ENCODE measurements at places on chromosomes 6 and 20.
A peak's percentile ranks its signal among the peaks of the same experiment; 100 is the strongest.

DNA sequence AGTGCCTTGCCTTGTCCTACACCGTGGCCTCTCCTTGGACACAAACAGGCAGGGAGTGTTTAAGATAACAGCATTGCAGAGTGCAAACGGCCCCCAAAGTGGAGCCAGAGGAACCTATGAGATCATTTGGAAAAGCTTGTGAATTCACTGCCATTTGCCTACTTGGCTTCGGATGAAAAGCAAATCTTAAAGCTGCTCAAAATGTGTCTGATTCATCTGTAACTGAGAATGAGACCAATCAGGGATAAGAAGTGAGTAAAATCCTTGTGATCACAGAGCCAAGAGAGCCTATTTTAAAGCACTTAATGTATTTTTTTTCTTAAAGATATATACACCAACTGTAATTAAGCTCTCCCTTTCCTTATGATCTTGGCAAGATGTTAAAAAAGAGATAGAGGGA lies 65.7 kb upstream of the BACH2 start:
- DNase-seq: no peak

GRCh38 chr6:122789182-122790027 lies at the start of gene SMPDL3A:
TSS of gene SMPDL3A (plus strand) at chr6:122789258. CDS start at chr6:122789347, 89 bp downstream.
- DNase-seq: peak; percentile 4

GRCh38 chr20:23536328-23536974 lies 31.8 kb downstream of the CST9L start:
- DNase-seq: no peak

GRCh38 chr6:44542401-44543116 lies 155.1 kb downstream of the CDC5L start:
- DNase-seq: no peak

GRCh38 chr20:31869942-31870725 lies at the start of the genes DUSP15 and TTLL9:
TSS of gene DUSP15 (minus strand) at chr20:31870527. CDS start at chr20:31870337, 190 bp downstream.
TSS of gene TTLL9 (plus strand) at chr20:31870634. CDS start at chr20:31871127, 493 bp downstream.
- no peak for DNase-seq

DNA sequence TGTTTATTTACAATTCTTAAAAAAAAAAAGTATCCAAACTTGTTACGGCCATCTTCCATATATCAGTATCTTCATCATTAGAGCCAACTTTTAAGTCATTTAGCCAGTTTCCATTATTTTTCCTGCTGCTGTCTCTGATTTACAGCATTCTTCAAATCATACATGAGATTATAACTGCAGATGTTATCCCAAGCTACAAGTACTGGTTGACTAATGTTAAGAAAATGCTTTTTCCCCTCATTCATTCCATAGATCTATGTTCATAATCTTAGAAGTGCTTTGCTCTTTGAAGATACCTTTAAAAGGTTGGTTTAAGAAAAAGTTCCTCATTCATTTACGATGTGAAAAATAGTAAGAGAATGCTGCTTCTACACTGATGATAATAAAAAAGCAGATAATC lies 158.7 kb downstream of the RNGTT start:
- DNase-seq: no peak

DNA sequence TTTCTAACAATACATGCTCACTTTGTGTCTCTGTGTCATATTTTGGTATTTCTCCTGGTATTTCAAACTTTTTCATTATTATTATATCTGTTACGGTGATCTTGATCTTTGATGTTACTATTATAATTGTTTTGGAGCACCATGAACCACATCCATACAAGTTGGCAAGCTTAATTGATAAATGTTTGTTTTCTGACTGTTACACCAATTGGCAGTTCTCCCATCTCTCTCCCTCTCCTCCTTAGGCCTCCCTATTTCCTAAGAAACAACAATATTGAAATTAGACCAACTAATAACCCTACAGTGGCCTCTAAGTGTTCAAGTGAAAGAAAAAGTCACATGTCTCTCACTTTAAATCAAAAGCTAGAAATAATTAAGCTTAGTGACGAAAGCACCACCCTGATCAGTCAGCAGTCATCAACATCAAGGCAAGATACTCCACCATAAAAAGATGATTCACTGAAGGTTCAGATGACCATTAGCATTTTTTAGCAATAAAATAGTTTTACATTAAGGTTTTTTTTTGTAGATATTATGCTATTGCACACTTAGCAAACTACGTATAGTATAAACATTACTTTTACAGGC lies 61.5 kb downstream of the IBTK start:
- DNase-seq: no peak

GRCh38 chr6:119511024-119511423 lies 161.5 kb upstream of the MAN1A1 start:
- no peak for DNase-seq

DNA sequence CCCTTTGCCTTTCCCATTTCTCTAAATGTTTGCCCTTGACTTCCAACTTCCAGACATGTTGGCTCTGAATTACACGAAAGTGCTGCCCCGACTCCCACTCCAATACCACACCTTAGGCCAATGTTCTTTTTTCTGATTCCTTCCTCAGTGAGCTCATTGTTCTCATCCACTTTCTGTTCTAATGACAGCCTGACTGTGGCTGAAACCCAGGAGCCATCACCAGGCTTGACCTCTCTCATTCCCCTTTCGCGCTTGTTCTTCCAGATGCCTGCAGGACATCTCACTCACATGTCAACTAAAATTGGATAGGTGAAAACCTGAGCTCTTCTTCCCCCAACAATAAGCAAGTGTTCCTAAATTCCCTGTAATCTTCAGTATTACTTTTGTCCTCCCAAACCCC lies 40.4 kb downstream of the PTPRK start:
- DNase-seq: no peak

- no peak for DNase-seq
These were observed 487 bp upstream of the BMP6 start for GRCh38 chr6:7725412-7725811.

DNA sequence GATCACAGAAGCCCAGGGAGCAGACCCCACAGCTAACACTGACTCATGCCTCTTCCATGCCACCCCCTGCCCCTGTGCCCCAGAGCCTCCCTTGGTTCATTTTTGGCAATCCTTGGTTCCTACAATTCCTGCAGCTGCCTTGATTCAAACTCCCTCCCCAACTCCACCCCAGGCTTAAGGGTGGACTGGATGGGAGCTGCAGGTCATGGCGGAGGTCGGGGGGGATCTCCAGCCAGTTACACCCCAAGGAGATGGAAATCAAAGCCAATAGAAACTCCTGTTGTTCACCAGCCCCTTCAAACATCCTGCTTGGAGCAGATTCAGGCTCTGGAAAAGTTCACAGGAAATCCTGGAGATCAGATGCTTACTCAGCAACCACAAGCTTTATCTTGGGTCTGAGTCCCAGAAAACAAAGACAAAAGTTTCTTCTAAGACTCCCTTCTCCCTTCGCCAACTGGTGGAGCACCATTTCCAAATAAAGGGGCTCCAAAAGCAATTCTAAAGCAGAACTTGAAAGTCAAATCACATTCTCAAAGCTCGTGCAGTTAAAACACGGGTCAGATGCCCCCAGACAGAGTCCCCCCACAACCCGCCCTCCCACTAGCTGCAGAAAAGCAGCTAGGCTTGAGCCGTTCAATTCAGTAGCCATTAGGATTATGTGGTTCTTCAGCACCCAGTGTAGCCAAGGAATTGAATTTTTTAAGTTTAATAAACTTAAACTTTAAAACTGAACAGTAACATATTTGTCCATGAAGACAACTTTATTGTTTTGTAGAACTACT lies 149.5 kb downstream of the ANKRD60 start:
- DNase-seq: no peak

- DNase-seq: no peak
These were observed 13.7 kb downstream of the SRSF3 start for GRCh38 chr6:36607683-36608386.

- no peak for DNase-seq
These were observed 9.3 kb downstream of the SH3BGRL2 start for GRCh38 chr6:79640146-79641111.

GRCh38 chr6:84766799-84767525 lies 2.6 kb upstream of the TBX18 start:
- no peak for DNase-seq
